Thyroid gland (tissue), 4 donors: ENCODE measurements at places on chromosomes 7 and 10. TPM values are rescaled to one million over a fixed set of nuclear protein-coding genes. Genes with fewer than 3 reads are reported as not detected.
A peak's percentile ranks its signal among the peaks of the same experiment; 100 is the strongest.

DNA sequence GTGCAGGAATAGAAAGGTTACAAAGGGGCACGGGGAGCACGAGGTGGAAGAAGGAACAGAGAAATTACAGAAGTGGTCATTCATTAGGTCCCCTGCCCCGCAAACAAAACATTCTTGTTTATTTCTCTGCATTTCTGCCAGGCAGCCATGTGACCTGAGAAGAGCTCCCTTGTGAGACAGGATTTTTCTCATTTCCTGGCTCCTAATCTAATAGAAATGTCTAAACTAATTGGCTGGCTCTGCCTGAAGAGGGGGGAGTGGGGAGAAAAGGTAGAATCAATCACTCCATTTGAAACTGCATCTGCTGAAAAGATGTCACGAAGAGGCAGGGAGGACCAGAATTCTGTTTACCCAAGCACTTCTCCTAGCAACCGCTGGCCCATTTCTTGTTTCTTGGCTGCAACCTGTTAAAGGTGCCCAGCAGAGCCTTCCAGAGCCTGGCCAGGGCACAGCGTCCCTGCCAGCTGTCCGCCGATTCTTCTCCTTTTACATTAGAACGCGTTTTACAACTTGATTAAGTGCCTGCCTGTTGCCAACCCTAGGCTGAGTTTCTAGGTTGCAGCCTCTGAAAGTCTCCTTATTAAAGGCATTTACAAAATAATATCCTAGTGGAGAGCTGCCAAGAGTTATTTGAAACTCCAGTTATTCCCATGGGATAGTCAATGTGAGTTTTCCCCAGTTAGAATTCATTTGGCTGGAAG lies 1227.6 kb downstream of the TYW1 start:
- DNase-seq: peak; percentile 40

The ADD3 gene
- total RNA-seq: 257 TPM

The FAM25C gene
- not detected for total RNA-seq

GRCh38 chr7:145698526-145699262 lies 417.9 kb upstream of the CNTNAP2 start:
- DNase-seq: no peak

The NPFFR1 gene
- total RNA-seq: 0.05 TPM

The NUTM2E gene
- not detected for total RNA-seq

DNA sequence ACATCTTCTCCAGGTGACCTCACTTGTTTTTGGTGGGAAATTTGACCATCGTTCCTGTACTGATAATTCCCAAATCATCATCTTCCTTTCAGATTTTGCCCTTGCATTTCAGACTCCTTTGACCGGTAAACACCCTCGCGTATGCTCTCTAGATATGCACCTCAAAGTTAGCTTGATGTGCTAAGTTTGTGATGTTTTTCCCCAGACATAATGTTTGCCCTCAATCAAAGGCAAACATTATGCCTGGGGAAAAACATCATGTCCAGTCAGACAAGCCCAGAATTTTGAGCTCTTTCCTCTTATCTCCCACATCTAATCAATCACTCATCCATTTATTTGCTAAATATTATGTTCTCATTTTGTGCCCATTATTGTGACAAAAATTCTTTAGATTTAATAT lies 26.2 kb downstream of the CCSER2 start:
- no peak for DNase-seq

DNA sequence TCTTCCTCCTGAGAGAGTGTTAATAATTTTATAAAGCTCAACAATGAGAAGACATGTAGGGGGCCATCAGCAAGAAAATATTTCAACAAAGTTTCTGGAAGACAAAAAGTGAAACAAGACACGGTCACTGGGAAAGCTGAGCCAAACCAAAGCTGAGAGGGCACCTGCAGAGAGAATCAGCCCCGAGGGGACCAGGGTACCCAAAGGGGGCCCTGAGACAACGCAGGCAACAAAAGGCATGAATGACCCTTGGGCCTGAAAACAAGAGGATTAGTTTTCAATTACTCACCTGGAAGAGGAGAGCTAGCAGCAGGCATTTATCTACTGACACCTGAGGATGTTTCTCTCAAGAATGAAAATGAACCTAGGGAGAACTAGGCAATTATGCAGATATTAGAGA lies 461.2 kb upstream of the MGMT start:
- no peak for DNase-seq

GRCh38 chr10:3043512-3044368 lies 23.6 kb upstream of the PFKP start:
- peak; percentile 80 for DNase-seq

GRCh38 chr7:103425177-103425576 lies 20.8 kb downstream of the SLC26A5 start:
- DNase-seq: no peak

DNA sequence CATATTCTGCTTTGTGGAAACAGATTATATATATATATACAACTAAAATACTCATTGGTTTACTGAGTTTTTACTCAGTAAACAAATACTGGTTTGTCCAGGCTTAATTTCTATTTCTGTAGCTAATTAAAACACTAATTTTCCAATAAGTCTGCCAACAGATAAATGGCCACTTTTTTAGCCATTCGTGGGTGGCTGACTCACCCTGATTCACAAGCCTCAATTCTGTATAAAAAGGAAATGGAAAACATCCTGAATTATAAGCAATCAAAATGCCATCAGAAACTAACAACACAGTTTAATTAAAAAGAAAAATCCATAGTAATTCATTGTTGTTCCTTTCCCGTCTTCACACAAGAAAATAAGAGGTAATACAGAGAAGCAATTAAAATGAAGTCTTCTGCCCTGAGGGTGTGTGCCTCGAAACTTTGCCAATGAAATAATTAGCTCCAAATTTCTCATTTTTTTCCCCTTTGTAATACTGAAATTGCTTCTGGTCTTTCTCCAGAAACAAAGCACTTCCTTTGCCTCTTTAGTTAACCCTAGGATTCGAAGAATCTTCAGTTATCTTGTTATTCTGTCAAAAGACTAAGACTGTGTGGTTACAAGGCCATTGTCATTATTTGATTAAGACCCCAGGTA lies 118.7 kb upstream of the PTN start:
- no peak for DNase-seq

GRCh38 chr10:86180861-86181260 lies 185.7 kb downstream of the GRID1 start:
- no peak for DNase-seq
